ENCODE measurements at places on chromosomes 3 and 15.

- DNase-seq: no peak
Measured at GRCh38 chr3:64405211-64405835, 180.1 kb upstream of the PRICKLE2 start.

DNA sequence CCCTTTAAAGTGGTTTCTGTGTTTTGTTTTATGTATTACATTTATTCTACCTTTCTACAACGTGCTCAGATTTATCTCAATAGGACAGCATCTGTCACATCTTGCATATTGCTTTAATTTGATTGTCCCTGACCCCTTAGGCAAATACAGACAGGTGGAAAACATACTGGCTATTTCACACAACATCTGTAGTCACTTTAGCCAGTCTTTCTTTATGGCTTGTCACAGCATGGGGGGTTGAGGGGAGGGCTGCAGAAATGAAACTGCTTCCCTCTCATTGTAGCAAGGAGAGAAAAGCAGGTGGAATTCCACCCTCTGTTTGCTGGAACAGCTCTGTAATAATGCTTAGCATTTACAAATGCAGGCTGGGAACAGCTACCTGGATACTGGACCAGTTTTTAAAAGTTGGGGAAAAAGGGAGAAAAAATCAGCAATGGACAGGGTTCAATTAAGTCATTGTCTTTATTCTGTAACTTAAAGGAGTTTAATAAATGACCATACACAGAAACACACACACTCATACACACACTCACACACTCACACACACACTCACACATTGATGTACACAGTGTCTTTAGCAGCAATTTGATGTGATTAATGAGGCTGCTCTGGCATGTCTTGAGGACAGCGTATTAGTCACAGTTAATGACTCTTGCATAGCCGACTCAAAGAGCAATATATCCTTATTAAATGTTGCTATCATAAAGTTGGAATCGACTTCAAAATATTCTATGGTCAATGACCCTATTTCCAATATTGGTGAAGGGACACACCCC is 283.7 kb upstream of the GBE1 start:
- DNase-seq: no peak

DNA sequence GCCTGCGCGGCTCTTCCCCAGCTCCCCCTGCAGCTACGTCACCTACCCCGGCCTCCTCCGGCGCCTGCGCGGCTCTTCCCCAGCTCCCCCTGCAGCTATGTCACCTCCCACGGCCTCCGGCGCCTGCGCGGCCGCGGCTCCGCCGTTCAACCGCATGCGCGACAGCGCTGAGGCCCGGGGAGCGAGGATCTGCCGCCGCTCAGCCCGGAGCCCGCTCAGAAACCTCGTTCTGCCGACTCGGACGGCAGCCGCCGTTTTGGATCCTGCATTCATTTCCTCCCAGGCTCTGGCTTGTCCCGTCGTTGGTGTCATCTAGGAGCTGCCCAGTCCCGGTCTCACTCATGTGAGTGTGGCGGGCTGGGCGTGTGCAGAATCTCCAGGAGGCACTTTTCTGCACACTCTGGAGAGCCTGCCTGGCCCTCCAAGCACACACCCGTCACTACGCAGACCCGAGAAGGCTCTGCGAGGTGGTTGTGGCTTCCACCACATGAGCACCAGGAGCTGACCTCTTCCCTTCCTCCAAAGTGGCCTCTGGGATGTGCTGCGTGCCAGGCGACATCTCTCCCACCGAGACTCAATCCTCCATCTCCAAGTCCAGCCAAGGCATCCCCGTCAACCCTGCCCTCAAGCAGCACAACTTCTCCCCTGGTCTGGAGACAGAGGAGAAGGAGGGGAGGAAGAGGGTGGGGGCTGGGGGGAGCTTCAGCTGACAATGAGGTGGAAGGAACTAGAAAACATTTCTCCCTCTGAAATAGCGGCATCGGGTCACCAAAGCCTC is 165.3 kb downstream of the CHSY1 start:
- no peak for DNase-seq

DNA sequence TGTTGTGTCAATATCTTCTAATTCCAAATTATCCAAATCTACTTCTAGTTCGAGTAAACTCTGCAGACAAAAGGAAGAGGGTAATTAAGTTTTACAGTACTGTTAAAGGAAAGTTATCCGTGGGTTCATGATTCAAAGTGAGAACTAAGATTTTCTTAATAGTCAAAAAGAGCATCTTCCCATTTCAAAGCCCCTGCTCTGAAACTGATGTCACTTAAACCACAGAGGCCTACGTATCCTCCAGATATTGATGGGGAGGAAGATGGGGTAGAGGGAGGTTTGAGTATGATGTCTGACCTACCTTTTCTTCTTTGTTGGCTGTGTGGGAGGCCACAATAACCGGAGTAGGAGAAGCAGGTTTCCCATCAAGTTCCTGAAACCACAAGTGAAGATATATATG is 14.1 kb downstream of the MRPS22 start:
- DNase-seq: no peak

DNA sequence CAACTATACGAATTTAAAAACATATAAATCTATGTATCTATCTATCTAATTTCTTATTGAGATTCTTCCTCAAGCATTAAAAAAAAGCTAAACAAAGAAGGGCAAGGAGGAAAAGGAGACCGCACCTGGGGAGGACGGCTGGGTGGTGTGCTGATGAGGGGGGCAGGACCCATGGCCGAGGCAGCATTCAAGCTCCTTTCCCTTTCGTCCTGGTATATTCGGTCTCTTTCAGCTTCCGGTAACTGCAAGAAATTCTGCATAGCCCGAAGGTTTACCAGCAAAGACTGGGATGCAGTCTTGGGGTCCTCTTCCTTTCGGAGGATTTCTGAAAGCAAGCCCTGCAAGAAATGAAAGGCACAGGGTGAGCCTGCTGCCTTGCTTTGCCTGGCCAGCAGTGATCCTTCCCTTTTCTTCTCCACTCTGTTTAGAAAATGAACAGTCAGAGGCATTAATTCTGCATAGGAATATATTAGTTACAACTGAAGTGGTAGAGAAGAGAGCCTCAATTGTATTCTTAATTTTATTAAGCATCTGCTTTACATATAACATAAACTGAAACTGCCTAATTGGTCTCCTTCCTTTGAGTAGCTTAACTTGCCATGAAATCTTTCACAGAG is 38.8 kb downstream of the SATB1 start:
- DNase-seq: no peak

GRCh38 chr3:142210608-142211007 is 14.8 kb downstream of the GK5 start:
- DNase-seq: no peak

GRCh38 chr15:66043264-66043663 is 174.0 kb downstream of the RAB11A start:
- no peak for DNase-seq

GRCh38 chr15:79299841-79300235 is 11.1 kb upstream of the TMED3 start:
- no peak for DNase-seq

DNA sequence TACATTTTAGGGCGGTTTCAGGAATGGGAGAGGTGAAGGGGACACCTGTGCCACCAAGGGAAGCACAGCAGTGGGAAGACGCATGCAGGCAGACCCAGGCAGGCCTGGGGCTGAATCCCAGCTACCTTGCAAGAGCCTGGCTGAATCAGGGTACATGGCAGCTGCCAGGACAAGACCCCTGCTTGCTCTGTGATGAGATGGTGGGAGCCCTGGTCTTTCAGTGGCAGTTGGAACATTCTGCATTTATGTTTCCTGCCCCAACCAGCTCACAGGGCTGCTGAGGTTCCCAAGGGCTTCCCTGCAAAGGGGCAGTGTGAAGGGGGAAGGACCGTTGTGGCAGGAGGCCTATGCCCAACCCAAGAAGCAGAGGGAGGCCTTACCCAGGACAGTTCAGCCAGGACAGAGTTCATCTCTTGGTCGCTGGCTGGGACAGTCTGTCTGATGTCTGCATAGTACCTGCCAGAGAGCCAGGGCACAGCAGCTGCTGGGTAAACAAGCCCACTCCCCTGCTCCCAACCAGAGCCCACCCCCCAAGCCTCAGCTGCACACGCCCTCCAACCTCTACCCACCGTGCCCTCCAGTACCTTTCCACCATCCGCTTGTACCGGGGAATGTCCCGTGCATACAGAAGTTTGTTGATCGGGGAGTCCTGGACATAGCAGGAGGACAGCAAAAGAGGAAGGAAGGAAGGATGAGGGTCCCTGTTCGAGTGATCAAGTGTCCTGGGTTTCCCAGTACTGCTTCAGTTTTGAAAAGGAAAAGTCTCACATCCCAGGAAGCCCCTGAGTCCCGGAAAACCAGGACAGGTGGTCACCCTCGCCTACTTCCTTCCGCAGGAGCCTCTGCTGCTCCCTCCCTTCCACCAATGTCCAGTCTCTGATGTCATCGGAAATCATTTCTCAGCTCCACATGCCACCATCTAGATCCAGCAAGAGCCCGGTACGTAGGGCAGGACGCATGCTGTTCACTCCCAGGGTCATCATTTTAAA is 23.1 kb downstream of the PLXNB1 start:
- DNase-seq: no peak

- DNase-seq: no peak
Measured at GRCh38 chr15:80791004-80791403, 11.8 kb downstream of the CEMIP start.

GRCh38 chr3:131178710-131179375 is 152.2 kb downstream of the NEK11 start:
- DNase-seq: no peak

DNA sequence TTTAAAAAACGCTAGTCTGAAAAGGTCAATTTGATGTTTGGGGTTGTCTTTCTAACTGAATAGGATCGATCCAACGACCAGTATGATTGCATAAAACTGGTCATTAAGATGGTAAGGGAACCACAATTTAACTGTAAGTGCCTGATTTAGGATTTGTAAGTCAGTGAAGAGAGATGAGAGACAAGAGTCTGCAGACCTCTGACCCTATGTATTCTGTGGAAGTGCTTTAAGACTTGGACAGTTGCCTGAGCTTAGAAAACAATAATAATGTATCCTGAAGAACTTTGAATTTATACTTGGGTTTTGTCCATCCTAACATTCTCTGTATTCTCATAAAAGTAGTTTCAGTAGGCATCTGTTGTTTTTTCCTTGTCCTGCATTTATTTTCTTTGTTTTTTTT is 221.4 kb upstream of the SUCLG2 start:
- no peak for DNase-seq

- DNase-seq: no peak
Measured at GRCh38 chr3:63471781-63472180, 180.7 kb upstream of the SNTN start.
